ENCODE measurements at places on chromosomes 12 and 14.

DNA sequence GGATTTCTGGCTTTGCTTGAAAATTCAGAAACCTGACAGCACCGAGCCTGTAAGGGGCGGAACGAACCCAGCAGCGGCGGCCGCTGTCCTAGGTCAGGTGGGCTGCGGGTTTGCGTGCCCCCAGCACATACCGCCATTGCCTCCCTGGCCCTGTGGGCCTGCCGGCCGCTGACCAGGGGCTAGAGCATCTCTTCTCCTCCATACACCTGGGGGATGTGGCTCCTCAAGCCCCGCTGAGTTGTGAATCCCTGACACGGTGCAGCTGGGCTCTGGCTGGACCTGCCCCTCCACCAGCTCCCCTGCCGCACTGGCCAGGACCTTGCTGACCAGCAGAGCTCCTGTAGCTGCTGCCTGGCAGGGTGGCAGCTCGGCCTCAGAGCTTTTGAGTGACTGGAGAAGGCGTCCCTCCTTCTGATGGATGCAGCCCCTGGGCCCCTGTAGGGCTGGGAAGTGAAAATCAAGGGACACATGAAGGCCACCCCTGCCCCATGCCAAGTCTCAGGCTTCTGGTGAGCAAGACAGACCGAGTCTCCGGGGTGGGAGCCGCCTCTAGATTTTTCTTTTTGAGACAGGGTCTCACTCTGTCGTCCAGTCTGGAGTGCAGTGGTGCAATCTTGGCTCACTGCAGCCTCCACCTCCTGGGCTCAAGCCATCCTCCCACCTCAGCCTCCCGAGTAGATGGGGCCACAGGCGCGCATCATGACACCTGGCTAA is 184.9 kb upstream of the SFSWAP start:
- no peak for DNase-seq

GRCh38 chr14:46747001-46747652 is 95.5 kb upstream of the RPL10L start:
- no peak for DNase-seq

- DNase-seq, result no peak
Measured at GRCh38 chr12:120394483-120395367, 25.8 kb upstream of the MSI1 start.

- no peak for DNase-seq
Measured at GRCh38 chr12:46825591-46826414, at the start of gene SLC38A4. SLC38A4 (minus strand) TSS chr12:46825997; CDS start chr12:46793071, 32,926 bp downstream.

- no peak for DNase-seq
Measured at GRCh38 chr14:103281496-103282231, 52.4 kb upstream of the EIF5 start.

GRCh38 chr12:96395236-96395635 is 5.0 kb downstream of the CDK17 start:
- DNase-seq, result no peak

DNA sequence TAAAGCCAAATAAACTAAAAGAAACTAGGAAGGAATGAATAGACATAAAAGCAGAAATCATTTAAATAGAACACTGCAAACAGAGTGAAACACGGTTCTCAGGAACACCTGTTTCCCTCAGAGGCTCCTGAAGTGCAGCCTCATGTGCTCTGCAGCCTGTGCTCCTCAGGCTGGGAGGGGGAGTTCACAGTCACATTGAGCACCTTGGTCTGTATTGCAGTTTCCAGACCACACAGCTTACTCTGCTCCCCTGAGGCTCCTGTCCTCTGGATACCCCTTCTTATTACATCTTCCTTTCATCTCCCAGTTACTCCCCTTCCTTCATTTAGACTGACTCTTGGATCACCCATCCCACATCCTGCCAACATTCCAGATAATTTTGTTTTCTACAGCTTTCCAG is 49.7 kb upstream of the DCD start:
- peak; percentile 24 for DNase-seq

DNA sequence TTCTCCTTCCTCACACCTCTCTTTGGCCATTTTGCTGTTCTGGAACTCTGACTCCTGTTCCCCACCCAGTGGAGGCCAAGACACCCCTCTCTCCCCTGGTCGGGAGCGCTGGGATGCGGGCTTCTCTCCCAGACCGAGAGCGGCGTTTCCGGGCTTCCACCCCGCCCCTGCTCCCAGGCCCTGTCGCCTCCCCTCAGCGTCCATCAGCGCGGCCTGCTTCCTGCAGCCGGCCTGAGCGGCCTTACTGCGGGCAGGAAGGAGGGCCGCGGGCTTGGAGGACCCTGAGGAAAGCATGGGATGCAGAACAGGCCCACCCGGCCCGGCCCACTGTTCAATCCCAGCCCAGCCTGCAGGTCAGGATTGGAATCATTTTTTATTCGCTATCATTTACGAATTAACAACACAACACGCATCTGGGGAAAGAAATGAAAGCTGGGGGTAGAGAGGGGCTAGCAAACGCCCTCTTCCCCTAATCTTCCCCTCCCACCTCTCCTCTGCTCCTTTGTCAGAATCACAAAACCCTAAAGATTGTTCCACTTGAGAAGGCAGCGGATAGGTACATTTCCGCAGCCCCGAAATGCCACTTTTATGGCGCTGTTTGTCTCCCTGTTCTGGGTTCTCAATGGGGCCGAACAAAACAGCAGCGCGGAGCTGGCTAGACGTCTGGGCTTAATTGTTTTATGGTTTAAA is 3.8 kb upstream of the HOXC8 start:
- DNase-seq, result no peak

DNA sequence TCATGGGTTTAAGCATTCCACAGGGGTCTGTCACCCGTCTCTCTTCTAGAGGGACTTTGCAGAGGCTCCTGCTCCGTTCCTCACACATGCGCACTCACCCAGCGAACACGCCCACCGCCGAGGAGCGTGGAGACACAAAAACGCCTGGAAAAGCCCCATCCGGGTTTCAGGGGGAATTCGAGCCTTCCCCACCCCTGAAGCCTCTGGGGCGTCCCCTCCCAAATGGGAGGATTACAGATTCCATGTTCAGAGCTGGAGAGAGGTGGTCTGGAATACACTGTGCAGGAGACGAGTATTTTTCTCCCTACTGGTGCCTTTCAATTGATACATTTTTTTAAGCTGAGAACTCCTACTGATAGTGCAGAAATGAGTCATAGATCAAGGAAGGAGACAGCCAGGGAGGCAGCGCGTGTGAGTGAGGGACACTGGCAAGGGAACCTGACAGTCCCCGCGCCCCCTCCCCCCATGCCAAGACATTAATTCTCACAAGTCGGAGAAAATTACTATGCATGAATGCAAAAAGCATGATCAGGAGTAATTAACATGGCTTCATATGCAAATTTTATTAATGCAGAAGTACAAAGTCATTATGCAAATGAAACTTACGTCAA is 36.9 kb downstream of the BCL11B start:
- DNase-seq, result no peak

- peak; percentile 10 for DNase-seq
Measured at GRCh38 chr12:125222876-125223275, 157.6 kb downstream of the AACS start.

- no peak for DNase-seq
Measured at GRCh38 chr12:109497675-109498074, 20.2 kb downstream of the UBE3B start.

DNA sequence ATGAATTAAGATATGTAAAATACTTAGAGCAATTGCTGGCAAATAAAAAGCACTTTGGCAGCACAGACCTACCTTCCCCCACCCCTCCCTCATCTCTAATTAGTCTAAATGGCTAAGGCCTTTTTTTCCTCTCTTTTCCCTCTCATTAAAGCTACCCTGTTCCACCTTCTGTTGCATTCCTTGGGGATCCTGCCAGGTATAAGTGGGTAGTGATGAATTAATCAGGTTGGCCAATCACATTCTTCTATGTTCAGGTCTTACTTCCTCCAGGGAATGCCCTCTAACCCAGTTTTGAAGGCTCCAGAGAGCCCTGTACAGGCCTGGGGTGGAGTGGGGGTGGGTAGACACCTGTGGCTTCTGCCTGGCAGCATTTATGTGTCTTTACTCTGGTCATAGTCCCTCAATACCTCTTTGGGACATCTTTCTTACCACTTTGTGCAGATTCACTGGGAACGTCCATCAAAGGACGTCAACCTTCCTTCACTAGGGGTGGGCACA is 28.4 kb downstream of the HSPB8 start:
- DNase-seq, result no peak

DNA sequence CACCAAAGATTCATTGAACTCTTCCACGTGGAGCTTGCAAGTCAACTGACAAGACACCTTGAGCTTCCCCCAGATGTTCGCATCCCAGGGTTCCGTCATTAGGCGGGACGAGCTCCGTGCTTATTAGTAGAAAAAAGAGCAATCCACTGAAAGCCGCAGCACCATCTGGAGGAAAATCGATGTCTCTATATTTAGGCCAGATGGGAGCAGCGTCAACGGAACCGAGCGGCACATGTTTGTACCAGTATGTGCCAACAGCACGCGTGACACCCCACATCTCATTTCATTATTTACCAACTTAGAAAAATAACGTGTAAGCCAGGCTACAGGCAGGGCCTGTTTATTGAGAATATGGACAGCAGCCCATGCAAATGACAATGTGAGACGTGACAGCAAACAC is 45.8 kb upstream of the TMEM132D start:
- DNase-seq, result no peak

GRCh38 chr12:774051-774614 is 21.8 kb downstream of the WNK1 start:
- no peak for DNase-seq

GRCh38 chr12:110126557-110126956 is 2.4 kb downstream of the IFT81 start:
- no peak for DNase-seq

GRCh38 chr12:90965204-90965603 is 10.2 kb upstream of the CCER1 start:
- DNase-seq, result no peak

DNA sequence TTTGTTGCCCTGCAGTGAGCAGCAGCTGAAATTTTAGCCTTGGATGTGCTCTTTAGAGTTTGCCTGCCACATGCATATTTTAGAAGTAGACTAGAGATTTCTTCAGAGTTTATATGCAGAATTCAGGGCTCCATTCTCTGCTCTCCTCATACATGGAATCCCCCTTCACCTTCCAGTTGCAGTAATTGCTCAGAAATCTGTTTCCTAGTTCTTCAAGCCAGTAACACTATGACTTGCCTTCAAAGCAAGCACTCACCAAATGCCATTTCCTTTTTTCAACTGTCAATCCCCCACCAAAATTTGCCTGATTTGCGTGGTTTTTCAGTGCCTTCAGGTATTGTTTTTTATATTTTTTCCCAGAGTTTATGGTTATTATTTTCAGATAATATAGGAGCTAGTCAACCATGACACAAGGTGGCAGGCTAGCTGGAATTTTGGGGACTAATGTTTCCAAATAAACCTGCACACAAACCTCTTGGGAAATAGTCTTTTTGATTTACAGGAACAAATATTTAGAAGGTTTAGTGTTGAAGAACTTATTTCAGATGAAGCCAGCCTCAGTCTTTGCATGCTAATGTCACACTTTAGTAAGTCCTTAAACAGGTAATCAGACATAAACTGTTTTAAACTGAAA is 79.2 kb downstream of the ASCL1 start:
- DNase-seq, result no peak

GRCh38 chr14:75446447-75446846 is 18.6 kb downstream of the JDP2 start:
- DNase-seq, result no peak

DNA sequence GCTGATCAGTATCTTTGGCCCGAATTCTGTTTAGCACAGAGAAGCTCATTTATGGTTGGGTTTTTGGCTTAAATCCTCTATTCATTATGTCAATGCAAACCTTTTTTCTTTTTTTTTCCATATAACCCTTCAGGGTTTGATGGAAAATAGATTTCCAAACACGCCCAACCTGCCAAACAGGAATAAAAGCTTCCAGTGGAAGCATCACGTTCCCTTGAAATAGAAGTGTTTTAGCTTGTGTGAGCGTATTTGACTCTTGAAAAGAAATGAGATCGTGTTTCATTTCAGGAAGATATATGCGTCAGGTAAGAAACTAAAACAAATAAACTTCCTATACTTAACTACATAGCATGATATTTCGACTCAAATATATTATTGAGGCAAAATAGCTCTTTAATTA is at the start of gene PIK3C2G:
Gene PIK3C2G, plus strand, starts transcription at position 246 of the 400 bp plus-strand sequence. CDS start 20,564 bp downstream, outside the sequence.
- DNase-seq, result no peak

DNA sequence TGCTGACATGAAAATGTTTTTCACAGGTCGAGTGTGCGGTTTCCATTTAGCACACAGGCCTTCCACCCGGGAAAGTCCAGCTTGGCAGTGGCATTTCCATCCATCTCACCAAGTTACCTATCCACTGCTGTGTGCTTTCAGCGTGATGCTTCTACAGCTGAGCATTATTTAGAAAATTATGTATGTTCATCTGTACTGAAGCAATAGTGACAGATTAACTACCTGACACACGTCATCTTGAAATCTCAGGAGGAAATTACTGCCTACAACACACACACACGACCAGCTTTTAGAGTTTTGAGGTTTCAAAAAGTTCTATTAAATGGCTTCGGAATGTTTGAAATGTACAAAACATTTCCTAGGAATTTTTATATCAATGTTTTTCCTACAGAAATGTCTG is 39.4 kb downstream of the IFNG-AS1 start:
- DNase-seq, result no peak

DNA sequence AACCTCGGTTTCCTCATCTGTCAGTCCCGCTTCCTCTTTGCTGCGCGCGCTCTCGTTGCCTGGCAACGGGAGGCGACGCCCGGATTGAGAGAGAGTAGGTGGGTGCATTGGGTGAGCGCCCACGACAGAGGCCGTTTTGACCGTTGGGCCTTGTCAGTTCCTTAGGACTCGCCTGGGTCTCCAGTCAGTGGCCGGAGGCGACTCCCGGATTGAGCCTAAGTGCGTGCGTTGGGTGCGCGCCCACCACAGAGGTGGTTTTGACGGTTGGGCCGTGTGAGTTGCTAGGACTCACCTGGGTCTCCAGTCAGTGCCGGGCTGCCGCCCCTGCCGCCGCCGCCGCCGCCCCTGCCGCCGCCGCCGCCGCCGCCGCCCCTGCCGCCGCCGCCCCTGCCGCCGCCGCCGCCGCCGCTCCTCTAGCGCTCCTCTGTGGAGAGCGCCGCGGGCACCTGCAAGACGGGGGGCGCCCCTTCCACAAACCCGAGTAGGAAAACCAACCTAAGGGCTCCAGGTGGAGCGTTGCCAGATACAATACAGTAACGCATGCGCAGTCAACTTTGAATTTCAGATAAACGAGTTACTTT is 37.2 kb downstream of the APOBEC1 start:
- DNase-seq, result no peak

DNA sequence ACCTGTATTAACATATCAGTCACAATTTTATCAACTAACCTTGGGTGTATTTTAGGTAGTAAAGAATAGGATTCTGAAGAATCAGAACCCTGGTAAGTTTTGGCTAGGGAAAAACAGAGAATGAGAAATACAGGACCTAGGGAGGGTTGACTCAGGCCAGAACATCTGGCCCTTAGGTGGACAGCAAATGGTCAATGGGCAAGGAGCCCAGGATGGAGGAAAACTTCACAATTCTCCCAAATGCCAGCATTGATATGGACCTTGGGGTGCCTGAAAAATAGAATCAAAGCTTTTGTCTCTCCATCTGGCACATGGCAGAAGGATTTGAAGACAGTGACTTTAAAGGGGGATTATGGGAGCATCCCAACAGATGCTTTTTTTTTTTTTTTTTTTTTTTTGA is 32.7 kb upstream of the PRPF39 start:
- no peak for DNase-seq
